ENCODE measurements at places on chromosomes 16 and 17. TPM values are rescaled to one million over a fixed set of nuclear protein-coding genes. Genes with fewer than 3 reads are reported as not detected.

PDIA2 gene
- total RNA-seq = not detected

SPATA22 gene
- 0.38 TPM for total RNA-seq

PRR14 gene
- 32.1 TPM for total RNA-seq

ELP5 gene
- 42.0 TPM for total RNA-seq

CD300LB gene
- not detected for total RNA-seq

TMEM98 gene
- 194 TPM for total RNA-seq

PIEZO1 gene
- total RNA-seq = 330 TPM

ATP2C2 gene
- total RNA-seq = not detected

CWC25 gene
- total RNA-seq = 6.2 TPM

MYL4 gene
- not detected for total RNA-seq

C1QTNF8 gene
- not detected for total RNA-seq

GJD3 gene
- total RNA-seq = 5.2 TPM

ABI3 gene
- total RNA-seq = 0.81 TPM

C17orf113 gene
- 0.76 TPM for total RNA-seq

FBXL16 gene
- total RNA-seq = under 0.01 TPM

CYBA gene
- 1,214 TPM for total RNA-seq

TBX6 gene
- 1.4 TPM for total RNA-seq

CNGB1 gene
- not detected for total RNA-seq

INTS2 gene
- total RNA-seq = 7.9 TPM

TNFRSF12A gene
- total RNA-seq = 760 TPM

TGFB1I1 gene
- 172 TPM for total RNA-seq

HOXB1 gene
- not detected for total RNA-seq

LCAT gene
- 6.5 TPM for total RNA-seq

SYNGR3 gene
- 10.0 TPM for total RNA-seq

SBK1 gene
- 3.9 TPM for total RNA-seq

ZG16 gene
- not detected for total RNA-seq

RRAD gene
- total RNA-seq = 23.1 TPM

P2RX1 gene
- not detected for total RNA-seq

EME1 gene
- total RNA-seq = 8.1 TPM

EPN3 gene
- 0.76 TPM for total RNA-seq

CDH1 gene
- total RNA-seq = 23.3 TPM

CES3 gene
- 0.38 TPM for total RNA-seq

TBX21 gene
- not detected for total RNA-seq

VAC14 gene
- total RNA-seq = 65.3 TPM

OR1A1 gene
- not detected for total RNA-seq

CYBC1 gene
- 67.8 TPM for total RNA-seq

CEP112 gene
- 3.4 TPM for total RNA-seq

TBC1D28 gene
- total RNA-seq = not detected

SLC13A2 gene
- not detected for total RNA-seq

MPV17L gene
- total RNA-seq = 3.3 TPM

CES1 gene
- 0.16 TPM for total RNA-seq

TP53TG3 gene
- not detected for total RNA-seq

BTBD17 gene
- total RNA-seq = not detected
